Stimulated activated CD8-positive, alpha-beta memory T cell treated with anti-CD3 and anti-CD28 coated beads, Interleukin-4, amount 100 ng/mL, for 1 hour (primary cell): ENCODE measurements at places on chromosomes 11 and 22.

- DNase-seq, result no peak
Measured at GRCh38 chr11:96014217-96014616, 90.3 kb upstream of the MTMR2 start.

- no peak for DNase-seq
Measured at GRCh38 chr11:9075556-9075955, 15.8 kb downstream of the SCUBE2 start.

DNA sequence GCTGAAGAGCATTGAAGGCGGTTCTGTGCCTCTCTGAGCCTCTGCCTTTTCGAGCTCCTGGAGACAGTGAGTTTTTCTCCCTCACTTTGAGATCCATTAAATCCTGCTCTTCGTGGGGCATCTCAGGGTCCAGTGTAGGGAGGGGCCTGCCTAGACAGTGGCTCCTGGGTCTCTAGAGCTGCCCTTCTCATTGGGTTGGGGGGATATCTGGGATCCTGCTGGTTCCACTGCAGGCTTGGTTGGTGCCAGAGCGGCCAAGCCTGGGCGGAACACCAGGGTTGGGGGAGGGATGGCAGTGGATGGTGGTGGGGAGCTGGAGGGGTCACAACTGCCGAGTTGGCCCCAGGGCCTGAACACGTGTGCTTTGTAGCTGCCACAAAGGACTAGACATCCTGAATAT, 52.2 kb upstream of the CARS1 start:
- DNase-seq, result no peak

DNA sequence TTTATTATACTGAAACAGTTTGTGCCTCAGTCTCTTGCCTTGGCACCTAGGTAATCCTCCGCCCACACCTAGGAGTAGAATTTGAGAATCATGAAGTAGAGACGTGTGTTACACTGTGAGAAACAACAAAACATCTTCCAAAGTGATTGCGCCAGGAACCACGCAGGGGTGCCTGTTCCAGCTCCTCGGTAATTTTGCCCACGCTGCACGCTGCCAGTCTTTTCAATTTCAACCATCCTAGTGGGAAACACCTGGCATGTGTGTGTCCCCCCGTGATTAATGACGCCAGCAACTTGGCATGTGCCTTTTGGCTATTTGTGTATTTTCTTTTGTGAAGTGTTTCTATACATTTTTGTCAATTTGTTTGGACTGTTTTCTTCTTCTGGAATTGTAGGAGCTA, 919.1 kb downstream of the BRD1 start:
- DNase-seq, result no peak

DNA sequence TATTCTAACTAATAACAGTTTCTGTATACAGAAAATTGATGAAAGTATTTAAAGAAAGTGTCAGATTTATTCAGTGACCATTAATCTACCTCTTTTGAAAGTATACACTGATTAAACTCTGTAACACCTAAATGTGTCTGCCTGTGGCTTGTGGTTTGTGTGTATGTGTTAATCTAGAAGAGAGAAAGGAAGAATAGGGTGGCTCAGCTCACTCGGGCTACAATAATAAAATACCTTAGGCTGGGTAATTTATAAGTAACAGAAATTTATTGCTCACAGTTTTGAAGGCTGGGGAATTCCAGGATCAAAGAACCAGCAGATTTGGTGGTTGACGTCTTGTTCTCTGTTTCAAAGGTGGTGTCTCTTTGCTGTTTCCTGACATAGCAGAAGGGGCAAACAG, 13.6 kb upstream of the OR5AS1 start:
- no peak for DNase-seq
